ENCODE measurements at places on chromosomes 1 and 21. TPM values are rescaled to one million over a fixed set of nuclear protein-coding genes. Genes with fewer than 3 reads are reported as not detected.

ALDH4A1 gene
- total RNA-seq = 56.3 TPM

TTC39A gene
- 18.6 TPM for total RNA-seq

LINGO4 gene
- 0.70 TPM for total RNA-seq

RGS18 gene
- 1.7 TPM for total RNA-seq

PACC1 gene
- 4.6 TPM for total RNA-seq

CERS2 gene
- 66.2 TPM for total RNA-seq

CR1L gene
- total RNA-seq = not detected

LCE2A gene
- not detected for total RNA-seq

CFAP141 gene
- total RNA-seq = not detected

PLEKHA6 gene
- 18.0 TPM for total RNA-seq

TEKT2 gene
- total RNA-seq = not detected

MX2 gene
- total RNA-seq = 5.9 TPM

DCST1 gene
- total RNA-seq = not detected

CD84 gene
- total RNA-seq = 1.2 TPM

GNG4 gene
- 0.15 TPM for total RNA-seq

TSEN15 gene
- 26.6 TPM for total RNA-seq

XCL2 gene
- 0.54 TPM for total RNA-seq

AGT gene
- 64.4 TPM for total RNA-seq

GSTM5 gene
- 2.1 TPM for total RNA-seq

FOXJ3 gene
- total RNA-seq = 42.0 TPM

MYOG gene
- total RNA-seq = not detected

OR2T35 gene
- total RNA-seq = not detected

CMPK1 gene
- 71.1 TPM for total RNA-seq

PRDM15 gene
- total RNA-seq = 3.9 TPM

SVBP gene
- 19.7 TPM for total RNA-seq

ANGPTL1 gene
- total RNA-seq = 13.3 TPM

PMF1 gene
- total RNA-seq = 63.0 TPM

ATP1A4 gene
- not detected for total RNA-seq

KCNJ6 gene
- total RNA-seq = not detected

GNPAT gene
- total RNA-seq = 51.4 TPM

CRP gene
- 0.61 TPM for total RNA-seq

KNCN gene
- not detected for total RNA-seq

PKP1 gene
- 0.56 TPM for total RNA-seq

SLC44A5 gene
- 4.8 TPM for total RNA-seq

CASZ1 gene
- 67.4 TPM for total RNA-seq

C1orf74 gene
- total RNA-seq = 2.8 TPM

KIAA0319L gene
- total RNA-seq = 83.7 TPM

TP73 gene
- total RNA-seq = not detected

NFASC gene
- 6.0 TPM for total RNA-seq

UCK2 gene
- total RNA-seq = 17.8 TPM

SYT6 gene
- 0.21 TPM for total RNA-seq

Measured in heart right ventricle (tissue), 16 donors.